ENCODE measurements at places on chromosomes 11 and 22. TPM values are rescaled to one million over a fixed set of nuclear protein-coding genes. Genes with fewer than 3 reads are reported as not detected.

The CELF1 gene
- 67.1 TPM for total RNA-seq

The KCNJ11 gene
- total RNA-seq = not detected

The BCO2 gene
- total RNA-seq = 0.77 TPM

The RBM4B gene
- total RNA-seq = 23.3 TPM

The DEAF1 gene
- total RNA-seq = 39.3 TPM

The OR5B17 gene
- not detected for total RNA-seq

The PLEKHB1 gene
- 3.1 TPM for total RNA-seq

The OR2AT4 gene
- total RNA-seq = 0.73 TPM

The SYT8 gene
- total RNA-seq = not detected

The ACAD8 gene
- total RNA-seq = 15.7 TPM

The C22orf23 gene
- 0.34 TPM for total RNA-seq

The ART1 gene
- total RNA-seq = not detected

The KRTAP5-2 gene
- not detected for total RNA-seq

The UCP3 gene
- 1.2 TPM for total RNA-seq

The SLC22A25 gene
- not detected for total RNA-seq

The CHADL gene
- 0.36 TPM for total RNA-seq

The TIGD3 gene
- total RNA-seq = 0.15 TPM

The MRGPRX4 gene
- total RNA-seq = not detected

The TPH1 gene
- 0.46 TPM for total RNA-seq

The TAF1D gene
- 163 TPM for total RNA-seq

The KLHL35 gene
- 1.8 TPM for total RNA-seq

The BIK gene
- total RNA-seq = 2.3 TPM

The SAA1 gene
- total RNA-seq = not detected

The TPST2 gene
- 33.0 TPM for total RNA-seq

The PTGDR2 gene
- under 0.01 TPM for total RNA-seq

The NXPE4 gene
- total RNA-seq = not detected

The JAML gene
- 0.15 TPM for total RNA-seq

The C11orf97 gene
- total RNA-seq = not detected

The IGLL1 gene
- total RNA-seq = not detected

The IL17REL gene
- total RNA-seq = not detected

The POU2AF1 gene
- total RNA-seq = under 0.01 TPM

The STK33 gene
- 1.1 TPM for total RNA-seq

All from melanocyte of skin (primary cell).